ENCODE measurements at places on chromosomes 13 and 19. TPM values are rescaled to one million over a fixed set of nuclear protein-coding genes. Genes with fewer than 3 reads are reported as not detected.

CNFN gene
- not detected for total RNA-seq

TTC9B gene
- not detected for total RNA-seq

LENG8 gene
- 248 TPM for total RNA-seq

PGLYRP1 gene
- total RNA-seq = not detected

TMEM255B gene
- 1.8 TPM for total RNA-seq

GARIN5A gene
- total RNA-seq = not detected
